ENCODE measurements at places on chromosomes 3 and 15.
A peak's percentile ranks its signal among the peaks of the same experiment; 100 is the strongest.

GRCh38 chr3:30161375-30161774, 445.0 kb upstream of the TGFBR2 start:
- peak; percentile 11 for DNase-seq

GRCh38 chr3:116815831-116816588, 106.4 kb downstream of the TUSC7 start:
- no peak for DNase-seq

- peak; percentile 38 for DNase-seq
These were observed 13.0 kb downstream of the NKTR start for GRCh38 chr3:42613462-42613861.

DNA sequence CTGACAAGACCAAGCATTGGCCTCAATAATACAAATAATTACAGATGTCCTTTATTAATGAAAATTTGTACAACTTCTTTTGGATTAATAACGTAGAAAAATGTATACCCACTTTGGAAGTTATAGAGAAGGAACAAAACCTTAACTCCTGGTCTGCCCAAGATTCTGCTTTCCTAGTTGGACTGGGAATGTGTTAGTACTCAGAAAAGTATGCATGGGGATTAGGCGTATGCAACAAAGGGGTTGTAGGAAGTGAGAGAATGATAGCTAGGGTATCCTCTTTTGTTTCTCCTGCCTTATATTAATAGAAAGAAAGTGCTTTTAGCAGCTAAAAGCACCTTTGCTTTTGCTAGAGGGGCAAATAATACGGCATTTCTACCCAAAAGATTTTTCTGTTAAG, 116.2 kb upstream of the LRRFIP2 start:
- no peak for DNase-seq

GRCh38 chr3:184656829-184657681, 54.8 kb downstream of the MAGEF1 start:
- DNase-seq: no peak

DNA sequence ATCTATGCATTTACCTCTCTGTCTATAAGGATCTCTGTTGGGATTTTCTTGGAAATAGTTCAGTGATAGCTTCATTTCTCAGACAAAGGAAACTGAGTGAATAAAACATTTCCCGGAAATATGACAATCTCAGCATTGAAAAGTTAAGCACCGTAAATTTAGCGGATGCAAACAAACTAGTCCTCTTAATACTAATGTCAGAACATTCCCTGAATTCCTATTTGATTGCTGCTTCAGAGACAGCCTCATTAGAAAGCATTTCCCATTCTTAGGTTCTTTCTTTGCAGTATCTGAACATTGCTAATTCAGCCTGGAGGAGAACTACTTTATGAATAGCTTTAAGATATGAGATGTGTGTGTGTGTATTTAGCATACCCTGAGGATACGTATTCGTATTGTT, 101.3 kb downstream of the NR2F2 start:
- DNase-seq: no peak

- peak; percentile 60 for DNase-seq
These were observed 21.0 kb upstream of the CA12 start for GRCh38 chr15:63402498-63403253.

DNA sequence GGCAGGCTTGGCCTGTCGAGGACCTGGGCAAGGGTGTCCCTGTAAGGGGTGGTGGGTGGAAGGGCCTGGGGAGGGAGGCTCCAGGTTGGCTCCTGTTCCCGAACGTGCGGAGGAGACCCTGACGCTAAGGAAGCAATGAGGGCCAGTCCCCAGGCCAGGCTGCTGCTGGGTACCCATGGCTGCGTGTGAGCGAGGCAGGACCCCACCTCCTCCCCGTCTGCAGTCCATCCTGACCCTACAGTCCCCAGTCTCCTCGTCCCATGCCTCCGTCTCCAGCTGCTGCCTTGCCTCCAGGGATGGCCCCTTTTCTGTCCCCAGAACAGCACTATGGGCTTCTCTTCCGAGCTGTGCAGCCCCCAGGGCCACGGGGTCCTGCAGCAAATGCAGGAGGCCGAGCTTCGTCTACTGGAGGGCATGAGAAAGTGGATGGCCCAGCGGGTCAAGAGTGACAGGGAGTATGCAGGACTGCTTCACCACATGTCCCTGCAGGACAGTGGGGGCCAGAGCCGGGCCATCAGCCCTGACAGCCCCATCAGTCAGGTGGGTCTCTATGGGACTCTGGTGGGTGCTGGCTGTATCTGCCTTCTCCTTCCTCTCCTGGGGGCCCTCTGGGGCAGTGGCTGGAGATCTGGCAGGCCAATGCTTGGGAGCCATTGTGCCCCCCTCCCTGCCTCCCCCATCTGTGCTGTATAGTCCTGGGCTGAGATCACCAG, 571 bp downstream of the FES start:
- DNase-seq: peak; percentile 12

- DNase-seq: no peak
These were observed 307.6 kb downstream of the ZBTB20 start for GRCh38 chr3:114839476-114839875.

- no peak for DNase-seq
These were observed 99.7 kb downstream of the ROBO2 start for GRCh38 chr3:77139624-77140023.

- DNase-seq: no peak
These were observed 121.3 kb upstream of the ADAMTS9 start for GRCh38 chr3:64809086-64809485.

DNA sequence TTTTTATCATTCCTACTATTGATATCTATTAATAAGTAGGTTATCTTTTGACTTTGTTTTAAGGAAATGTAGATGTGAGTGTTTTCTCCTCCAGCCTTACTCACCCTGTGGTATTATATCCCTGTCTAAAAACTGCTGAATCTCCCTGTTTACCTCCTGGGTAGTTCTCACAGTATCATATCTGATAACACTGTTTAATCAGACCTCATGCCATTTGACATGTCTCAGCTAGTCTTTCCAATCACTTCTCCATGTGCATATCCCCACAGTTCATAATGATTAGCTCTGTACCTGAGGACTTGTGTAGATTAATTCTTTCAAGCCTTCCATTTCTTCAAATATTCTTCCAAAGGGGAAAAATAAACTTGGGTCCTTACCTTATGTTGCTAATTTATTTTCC, 30.7 kb downstream of the DUOX2 start:
- DNase-seq: no peak

DNA sequence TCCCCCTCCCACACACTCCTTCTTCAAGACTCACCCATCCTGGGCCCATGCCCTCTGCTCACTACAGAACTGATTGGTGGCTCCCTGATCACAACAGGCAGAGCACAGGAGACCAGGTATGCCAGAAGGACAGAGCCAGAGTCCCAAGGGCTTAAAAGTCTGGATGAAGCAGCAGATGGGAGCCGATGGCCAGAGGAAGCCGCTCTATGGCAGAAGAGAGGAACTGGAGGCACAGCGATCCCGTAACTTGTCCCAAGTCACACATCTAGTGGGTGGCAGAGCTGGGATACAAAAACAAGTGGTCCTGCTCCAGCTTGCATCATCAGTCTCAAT, 20.7 kb downstream of the ITGA11 start:
- no peak for DNase-seq

DNA sequence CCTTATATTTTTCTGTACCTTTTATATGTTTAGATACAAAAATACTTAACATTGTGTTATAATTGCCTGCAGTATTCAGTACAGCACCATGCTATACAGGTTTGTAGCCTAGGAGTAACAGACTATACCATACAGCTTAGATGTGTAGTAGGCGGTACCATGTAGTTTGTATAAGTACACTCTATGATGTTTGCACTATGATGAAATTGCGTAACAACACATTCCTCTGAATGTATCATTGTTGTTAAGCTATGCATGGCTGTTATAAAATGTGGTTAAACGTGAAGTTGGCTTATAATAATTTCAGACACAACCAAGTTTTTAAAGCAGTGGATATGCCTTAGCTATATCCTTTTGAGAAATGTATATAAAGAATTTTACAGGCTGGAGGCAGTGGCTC, 328.3 kb downstream of the PLCL2 start:
- no peak for DNase-seq

Data from dermis microvascular lymphatic vessel endothelial cell (primary cell).